ENCODE measurements at places on chromosomes 7 and 10.

DNA sequence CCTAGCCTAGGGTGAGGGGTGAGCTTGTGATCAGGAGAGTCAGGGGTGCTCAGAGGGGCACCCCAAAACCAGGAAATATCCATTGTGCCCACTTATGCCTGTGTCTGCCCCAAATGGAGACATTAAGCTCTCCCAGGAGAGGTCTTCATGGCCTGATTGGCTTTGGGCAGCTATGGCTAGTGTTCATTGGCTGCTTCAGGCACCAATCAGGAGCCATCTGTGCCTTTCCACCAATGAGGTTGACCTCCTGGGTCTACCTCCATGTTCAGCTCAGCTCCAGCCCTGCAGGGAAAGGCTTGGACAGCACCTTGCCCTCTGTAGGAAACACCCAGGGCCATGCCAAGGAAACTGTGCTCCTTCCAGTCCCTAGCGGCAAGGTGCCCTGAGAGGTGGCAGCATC lies 23.9 kb upstream of the HSPB1 start:
- DNase-seq, result no peak

- no peak for DNase-seq
Measured at GRCh38 chr10:78300526-78300925, 266.9 kb downstream of the RPS24 start.

DNA sequence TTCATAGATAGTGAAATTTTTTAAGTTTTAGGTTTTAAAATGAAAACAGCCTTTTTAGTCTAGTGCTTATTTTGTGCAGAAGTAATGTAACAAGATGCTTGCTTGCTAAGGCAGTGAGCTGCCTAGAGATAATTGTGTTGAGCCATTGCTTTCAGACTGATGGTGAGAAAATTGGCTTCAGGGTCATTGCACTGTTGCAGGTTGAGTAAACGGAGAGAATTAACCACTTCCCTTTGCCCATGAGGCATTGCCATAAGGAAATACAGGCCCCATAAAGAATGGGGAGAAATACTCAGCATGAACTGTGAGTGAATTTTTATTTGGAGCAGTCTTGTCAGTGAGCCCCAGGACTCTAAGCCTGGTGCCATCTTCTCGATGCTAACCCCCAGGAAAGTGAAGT lies 140.5 kb downstream of the LRRC4 start:
- DNase-seq, result no peak

- no peak for DNase-seq
Measured at GRCh38 chr7:41403291-41403690, 299.6 kb downstream of the INHBA start.
